ENCODE measurements at places on chromosomes 7 and 10. TPM values are rescaled to one million over a fixed set of nuclear protein-coding genes. Genes with fewer than 3 reads are reported as not detected.

GRCh38 chr10:30750971-30751677, 121.6 kb upstream of the LYZL2 start:
- no peak for DNase-seq

GRCh38 chr7:18241543-18242231, 214.0 kb upstream of the PRPS1L1 start:
- no peak for DNase-seq

- no peak for DNase-seq
Measured at GRCh38 chr10:15363031-15363430, 8.1 kb downstream of the FAM171A1 start.

DNA sequence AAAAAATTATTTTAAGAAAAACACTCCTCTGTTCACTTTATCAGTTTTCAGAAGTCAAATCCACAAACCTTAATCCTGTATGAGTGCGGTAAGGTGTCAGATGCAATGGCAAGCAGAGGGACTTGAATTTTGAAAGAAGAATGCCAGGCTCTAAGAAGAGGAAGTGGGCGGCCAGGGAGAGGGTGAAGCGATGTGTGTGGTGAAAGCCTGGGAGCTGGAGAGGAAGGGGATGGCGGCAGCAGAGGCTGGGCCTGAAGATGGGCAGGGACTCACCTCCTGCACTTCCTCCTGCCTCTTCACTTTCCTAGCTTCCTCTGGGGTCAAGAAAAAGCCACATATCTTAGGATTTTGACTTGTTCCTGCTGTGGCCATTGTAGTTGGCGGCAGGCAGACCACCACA, 609.6 kb downstream of the PARD3 start:
- no peak for DNase-seq

DNA sequence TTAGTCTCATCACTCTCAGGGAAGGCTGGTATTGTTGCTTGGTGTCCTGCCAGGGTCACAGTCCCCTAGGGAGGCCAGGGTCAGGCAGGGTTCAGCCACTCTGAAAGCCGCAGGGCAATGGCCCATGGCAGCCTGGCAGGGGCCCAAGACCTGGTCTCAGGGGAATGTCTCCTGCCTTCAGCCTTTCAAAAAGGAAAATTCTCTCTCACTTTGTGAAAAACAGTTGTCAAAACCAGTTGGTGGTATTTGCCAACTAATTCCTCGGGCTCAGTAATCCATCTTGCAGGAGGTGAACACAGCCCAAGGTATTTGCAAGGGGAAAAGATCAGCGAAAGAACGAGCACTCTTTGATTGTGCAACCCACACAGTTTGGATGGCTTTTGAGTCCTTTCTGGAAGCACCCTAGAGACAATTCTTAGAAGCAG, 101.5 kb downstream of the JCAD start:
- DNase-seq = peak; percentile 94

GRCh38 chr10:117140525-117140902, 2.4 kb upstream of the VAX1 start:
- no peak for DNase-seq

DNA sequence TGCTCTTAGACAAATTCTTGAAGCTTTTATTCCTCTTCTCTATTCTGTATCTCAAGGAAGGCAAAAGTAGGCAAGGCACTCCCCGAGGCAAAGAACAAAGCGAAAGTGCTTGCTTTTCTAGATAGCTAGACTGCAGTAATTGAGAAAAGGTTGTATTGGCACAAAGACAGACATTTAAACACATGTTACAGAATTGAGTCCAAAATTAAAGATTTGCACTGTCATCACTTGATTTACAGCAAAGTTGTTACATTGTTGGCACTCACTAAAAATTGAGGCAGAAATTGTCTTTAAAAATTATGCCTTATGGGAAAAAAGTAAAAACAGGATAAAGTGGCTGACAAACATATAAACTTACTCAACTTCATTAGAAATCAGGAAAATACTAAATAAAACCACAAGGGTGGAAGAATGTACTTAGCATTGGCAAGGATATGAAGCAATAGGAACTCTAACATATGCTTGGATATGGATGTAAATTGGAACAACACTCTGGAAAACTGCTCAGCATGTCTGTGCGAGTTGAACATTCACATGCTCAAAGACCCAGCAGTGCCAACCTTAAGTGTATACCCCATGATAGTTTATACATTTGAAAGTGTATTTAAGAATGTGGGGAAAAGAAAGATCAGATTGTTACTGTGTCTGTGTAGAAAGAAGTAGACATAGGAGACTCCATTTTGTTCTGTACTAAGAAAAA, 491.3 kb downstream of the GLRX3 start:
- no peak for DNase-seq

GRCh38 chr7:41035794-41036193, 667.1 kb downstream of the INHBA start:
- DNase-seq = no peak

- no peak for DNase-seq
Measured at GRCh38 chr7:16347066-16347826, 74.1 kb downstream of the CRPPA start.

DNA sequence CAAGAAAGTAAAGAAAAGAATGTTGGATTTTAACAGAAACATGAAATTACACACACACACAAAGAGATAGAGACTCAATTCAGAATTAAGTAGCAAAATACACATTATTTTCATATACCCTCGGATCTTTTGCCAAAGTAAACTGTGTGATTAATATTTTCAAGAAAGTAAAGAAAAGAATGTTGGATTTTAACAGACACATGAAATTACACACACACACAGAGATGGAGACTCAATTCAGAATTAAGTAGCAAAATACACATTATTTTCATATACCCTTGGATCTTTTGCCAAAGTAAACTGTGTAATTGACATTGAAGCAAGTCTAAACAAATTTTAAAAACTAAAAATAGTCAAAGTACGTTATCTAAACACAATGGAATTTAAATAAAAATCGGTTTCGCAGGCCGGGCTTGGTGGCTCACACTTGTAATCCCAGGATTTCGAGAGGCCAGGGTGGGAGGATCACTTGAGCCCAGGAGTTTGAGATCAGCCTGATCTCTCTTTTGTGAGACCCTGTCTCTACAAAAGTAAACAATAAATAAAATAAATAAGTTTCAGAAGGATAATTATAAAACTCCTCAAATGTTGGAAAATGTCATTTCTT, 337.3 kb upstream of the MAGI2 start:
- no peak for DNase-seq

GRCh38 chr7:106100863-106101629, 11.1 kb downstream of the SYPL1 start:
- DNase-seq = no peak

GRCh38 chr7:7536396-7537019, 835 bp upstream of the COL28A1 start:
- no peak for DNase-seq

TMEM270 gene
- total RNA-seq = 0.72 TPM

C7orf25 gene
- 7.3 TPM for total RNA-seq

GNAT3 gene
- total RNA-seq = not detected

H2BK1 gene
- total RNA-seq = not detected

HOXA13 gene
- 0.35 TPM for total RNA-seq

GTPBP10 gene
- 36.7 TPM for total RNA-seq

UCMA gene
- not detected for total RNA-seq

TSPAN13 gene
- total RNA-seq = 26.5 TPM
